ENCODE measurements at places on chromosomes 3 and 15. TPM values are rescaled to one million over a fixed set of nuclear protein-coding genes. Genes with fewer than 3 reads are reported as not detected.

- no peaks in the 10 kb centered on the region for H3K27me3 ChIP-seq
- DNase-seq: no peak
- H3K4me1 ChIP-seq: no peaks in the 10 kb centered on the region
Observed at GRCh38 chr15:27491666-27492621, 521.0 kb downstream of the GABRG3 start.

The SPRED1 gene
- 50.6 TPM for total RNA-seq

DNA sequence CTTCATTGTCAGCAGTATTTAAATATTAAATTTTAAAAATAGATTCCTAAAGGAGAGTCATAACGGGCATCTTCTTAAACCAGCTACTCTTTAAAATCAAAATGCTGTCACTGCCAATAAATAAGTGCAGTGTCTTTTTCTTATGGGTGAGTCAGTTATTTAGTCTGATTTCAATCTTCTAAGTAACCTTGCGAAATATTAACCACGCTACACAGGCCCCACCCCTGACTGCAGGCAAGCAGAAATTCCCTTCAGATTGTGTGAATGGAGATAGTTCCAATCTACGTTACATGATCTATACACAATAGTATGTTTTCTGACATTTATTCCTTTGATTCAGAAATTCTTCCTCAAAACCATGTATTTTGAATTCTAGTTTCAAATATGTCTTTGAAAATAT lies 141.5 kb downstream of the GADL1 start:
- H3K4me1 ChIP-seq: peaks cover 4% of the 10 kb centered on the region
- no peak overlapping the region for H3K4me3 ChIP-seq
- DNase-seq: peak; percentile 54
- H3K36me3 ChIP-seq: no peaks in the 10 kb centered on the region

DNA sequence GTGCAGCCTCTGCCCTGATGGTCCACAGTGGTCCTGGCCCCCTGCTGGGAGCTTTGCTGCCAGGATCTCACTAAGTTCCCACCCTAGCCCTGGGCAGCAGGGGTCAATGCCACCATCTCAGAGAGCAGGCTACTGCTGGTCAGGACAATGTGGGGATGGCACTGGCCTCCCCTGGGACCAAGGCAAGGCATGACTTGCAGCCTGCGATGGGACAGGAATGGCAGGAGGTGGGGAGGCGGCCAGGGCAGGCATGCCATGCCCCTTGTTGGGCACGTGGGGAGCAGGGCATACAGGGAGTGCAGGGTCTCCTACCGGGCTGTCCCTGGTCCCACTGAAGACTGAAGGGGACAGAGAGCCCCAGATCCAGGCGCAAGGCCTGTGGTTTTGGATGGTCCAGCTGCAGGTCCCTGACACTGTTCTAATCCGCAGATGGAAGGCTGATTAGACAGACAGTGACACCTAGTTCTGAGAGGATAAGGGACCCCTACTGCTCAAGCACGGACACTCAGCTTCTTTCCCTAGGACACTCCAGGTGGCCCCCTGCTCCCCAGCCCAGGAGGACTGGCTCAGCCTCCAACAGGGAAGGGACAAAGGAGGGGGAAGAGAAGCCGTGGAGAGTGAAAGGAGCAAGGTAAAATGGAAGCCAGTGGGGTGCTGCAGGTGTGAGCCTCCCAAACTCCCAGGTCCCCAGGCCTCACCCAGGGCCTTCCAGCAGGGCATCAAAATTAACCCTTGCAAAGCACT lies 69.2 kb upstream of the RPL32 start:
- H3K27ac ChIP-seq: no peak overlapping the region
- H3K36me3 ChIP-seq: peaks cover 84% of the 10 kb centered on the region
- H3K4me1 ChIP-seq: no peaks in the 10 kb centered on the region

DNA sequence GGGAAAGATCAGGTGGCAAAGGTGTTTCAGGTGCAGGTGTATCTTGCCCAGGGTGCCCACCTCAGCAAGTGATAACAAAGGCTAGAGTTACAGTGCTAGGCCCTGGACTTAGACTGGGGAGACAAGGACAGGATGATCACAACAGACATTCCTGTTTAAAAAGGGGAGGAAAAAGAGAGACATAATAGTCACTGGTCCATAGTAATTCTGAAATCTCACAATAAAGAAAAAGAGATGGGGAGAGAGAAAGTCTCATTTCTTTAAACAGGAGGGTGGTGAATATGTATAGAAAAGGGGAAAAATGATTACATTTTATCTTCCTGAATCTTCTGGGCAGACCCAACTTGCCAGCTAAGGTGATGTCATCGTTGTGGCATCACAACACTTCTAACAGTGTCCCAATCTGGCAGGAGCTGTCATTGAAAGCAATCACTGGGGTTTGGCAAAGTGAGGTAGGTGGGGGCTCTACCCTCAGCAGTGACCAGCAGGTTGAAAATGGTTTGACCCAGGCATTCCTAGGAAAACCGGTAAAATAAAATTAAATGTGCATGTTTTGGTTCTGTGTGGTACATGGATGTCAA lies 99.5 kb downstream of the ZNF621 start:
- no peaks in the 10 kb centered on the region for H3K36me3 ChIP-seq
- no peaks in the 10 kb centered on the region for H3K4me1 ChIP-seq
- no peak overlapping the region for H3K4me3 ChIP-seq
- no peak overlapping the region for H3K27ac ChIP-seq
- no peak for DNase-seq
- no peaks in the 10 kb centered on the region for H3K27me3 ChIP-seq

The TXNRD3 gene
- total RNA-seq: 12.2 TPM

The MYO5A gene
- 24.8 TPM for total RNA-seq

DNA sequence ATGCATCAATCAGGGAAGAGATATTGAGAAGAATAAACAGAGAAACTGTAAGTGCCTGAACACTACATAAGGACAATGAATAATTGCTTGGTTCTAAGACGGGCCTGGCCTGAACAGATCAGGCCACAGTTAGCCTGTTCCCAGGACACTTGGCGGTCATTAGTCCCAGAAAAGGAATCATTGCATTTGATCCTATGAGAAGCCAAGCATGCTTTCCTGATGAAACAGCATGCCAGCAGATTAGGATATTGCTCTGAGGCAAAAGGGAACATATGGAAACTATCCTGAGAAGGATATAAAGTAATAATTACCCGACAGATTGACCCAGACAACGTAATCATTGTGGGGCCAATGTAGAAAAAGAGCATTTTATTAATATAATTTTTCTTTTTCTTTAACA lies 51.9 kb downstream of the STRIT1 start:
- H3K36me3 ChIP-seq: no peaks in the 10 kb centered on the region
- no peak overlapping the region for H3K27ac ChIP-seq
- no peaks in the 10 kb centered on the region for H3K4me1 ChIP-seq

The EIF3J gene
- total RNA-seq: 57.0 TPM

The EFHB gene
- total RNA-seq: 12.4 TPM

- no peak overlapping the region for H3K27ac ChIP-seq
- no peaks in the 10 kb centered on the region for H3K4me1 ChIP-seq
- H3K27me3 ChIP-seq: no peaks in the 10 kb centered on the region
- H3K36me3 ChIP-seq: no peaks in the 10 kb centered on the region
Observed at GRCh38 chr3:135007607-135008006, 212.5 kb downstream of the EPHB1 start.

The MGA gene
- 34.6 TPM for total RNA-seq

The TERC gene
- not detected for total RNA-seq

DNA sequence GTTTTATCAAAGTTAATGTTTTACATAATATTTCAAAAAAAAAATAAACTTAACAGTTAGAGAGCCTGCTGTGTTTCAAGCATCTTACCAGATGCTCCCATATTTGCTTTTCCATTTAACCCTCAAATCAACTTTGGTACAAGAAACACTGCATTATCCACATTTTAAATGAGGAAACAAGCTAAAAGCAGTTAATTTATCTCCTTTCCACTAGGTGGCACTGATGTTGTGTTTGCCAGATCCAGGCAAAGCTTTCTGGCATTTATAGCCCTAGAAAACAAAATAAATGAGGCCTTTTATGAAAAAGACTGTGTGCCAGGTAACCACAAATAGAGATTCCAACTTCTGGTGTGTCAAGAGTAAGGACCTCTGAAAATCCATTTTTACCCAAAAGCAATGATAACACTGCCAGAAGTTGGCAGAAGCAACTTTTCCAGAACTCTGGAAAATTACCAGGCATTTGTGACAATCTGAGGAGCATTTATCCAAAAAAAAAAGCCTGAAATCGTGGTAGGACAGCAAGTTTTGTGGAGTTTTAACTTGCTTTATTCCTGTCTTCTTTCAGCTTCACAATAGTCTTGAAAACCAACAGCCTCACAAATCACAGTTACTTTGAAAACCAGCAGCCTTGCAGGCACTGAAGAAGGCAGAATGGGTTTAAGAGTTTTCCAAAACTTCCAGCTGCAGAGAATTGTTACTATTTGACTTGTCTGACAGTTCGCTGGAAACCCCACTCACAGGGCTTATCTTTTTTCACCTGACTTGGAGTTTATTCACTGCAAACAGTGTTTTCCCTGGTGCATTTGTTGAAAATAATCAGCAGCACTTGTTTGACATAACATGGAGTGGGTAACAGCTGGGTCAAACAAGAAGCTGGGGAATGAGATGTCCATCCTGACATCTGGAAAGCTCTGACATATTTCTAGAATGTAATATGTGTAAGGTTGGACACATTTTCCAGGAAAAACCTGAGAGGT lies 9.2 kb downstream of the FAM162A start:
- no peak overlapping the region for H3K27ac ChIP-seq
- no peak for DNase-seq
- no peaks in the 10 kb centered on the region for H3K4me1 ChIP-seq

GRCh38 chr3:127610105-127610504 lies 11.9 kb downstream of the MCM2 start:
- H3K27ac ChIP-seq: no peak overlapping the region
- DNase-seq: no peak
- no peaks in the 10 kb centered on the region for H3K27me3 ChIP-seq
- peaks cover 26% of the 10 kb centered on the region for H3K36me3 ChIP-seq
- H3K4me3 ChIP-seq: no peak overlapping the region

- no peak overlapping the region for H3K27ac ChIP-seq
- no peaks in the 10 kb centered on the region for H3K4me1 ChIP-seq
- no peaks in the 10 kb centered on the region for H3K27me3 ChIP-seq
Observed at GRCh38 chr15:41669701-41670100, 9.5 kb downstream of the MGA start.

DNA sequence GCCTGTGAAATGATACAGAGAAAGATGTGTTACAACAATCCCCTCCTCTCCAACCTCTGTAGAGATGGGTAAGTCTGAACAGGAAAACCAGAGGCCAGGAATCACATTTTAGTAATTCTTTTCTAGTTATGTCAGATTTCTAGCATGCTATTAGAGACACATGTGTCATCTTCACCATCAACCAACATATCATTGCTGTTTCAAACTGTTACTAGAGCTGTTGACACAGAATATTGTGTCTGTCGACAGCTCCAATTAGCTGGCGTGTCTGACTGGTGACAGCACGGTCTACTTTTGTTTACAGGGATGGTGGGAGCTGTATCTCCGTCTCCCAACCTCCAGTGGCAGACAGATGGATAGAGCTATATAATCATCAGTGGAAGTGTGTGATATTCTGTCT lies 393.2 kb downstream of the SOX2 start:
- DNase-seq: no peak
- H3K27ac ChIP-seq: no peak overlapping the region
- no peak overlapping the region for H3K4me3 ChIP-seq
- H3K27me3 ChIP-seq: no peaks in the 10 kb centered on the region
- no peaks in the 10 kb centered on the region for H3K4me1 ChIP-seq

DNA sequence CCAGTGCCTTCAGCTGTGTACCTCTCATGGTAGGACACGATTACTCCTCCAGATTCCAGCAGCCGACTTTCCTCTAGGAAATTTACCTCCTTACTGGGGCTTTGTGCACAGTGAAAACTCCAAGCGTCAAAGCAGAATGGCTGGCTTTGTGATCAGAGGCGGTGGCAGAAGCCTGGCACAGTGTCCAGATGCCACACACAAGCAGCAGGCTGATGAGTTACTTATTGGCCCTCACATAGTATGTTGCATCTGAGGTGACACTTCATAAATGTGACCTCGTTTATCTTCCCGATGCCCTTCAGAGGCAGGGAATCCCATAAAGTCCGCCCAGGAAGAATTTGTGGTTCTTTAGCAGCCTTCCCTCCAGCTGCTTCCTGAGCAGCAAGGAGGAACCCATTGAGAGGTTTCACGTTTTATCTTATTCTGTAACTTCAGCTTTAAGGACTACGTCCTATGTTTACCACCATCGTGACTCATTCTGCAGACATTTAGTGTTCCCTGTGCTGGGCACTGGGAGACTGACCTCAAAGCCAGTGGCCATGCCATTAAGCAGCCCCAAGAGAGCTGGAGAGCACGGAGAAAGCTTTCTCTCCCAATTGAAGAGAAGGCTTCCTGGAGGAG lies 107.1 kb upstream of the C15orf61 start:
- no peak for DNase-seq
- no peak overlapping the region for H3K4me3 ChIP-seq
- H3K36me3 ChIP-seq: no peaks in the 10 kb centered on the region
- no peaks in the 10 kb centered on the region for H3K4me1 ChIP-seq
- H3K27me3 ChIP-seq: no peaks in the 10 kb centered on the region

The KNG1 gene
- total RNA-seq: not detected

The AGBL1 gene
- total RNA-seq: 23.0 TPM

The PSMD2 gene
- total RNA-seq: 167 TPM

GRCh38 chr15:41716864-41717263 lies 56.7 kb downstream of the MGA start:
- H3K27ac ChIP-seq: no peak overlapping the region
- H3K4me1 ChIP-seq: no peaks in the 10 kb centered on the region
- H3K4me3 ChIP-seq: no peak overlapping the region
- H3K36me3 ChIP-seq: peaks cover 4% of the 10 kb centered on the region
- DNase-seq: no peak

DNA sequence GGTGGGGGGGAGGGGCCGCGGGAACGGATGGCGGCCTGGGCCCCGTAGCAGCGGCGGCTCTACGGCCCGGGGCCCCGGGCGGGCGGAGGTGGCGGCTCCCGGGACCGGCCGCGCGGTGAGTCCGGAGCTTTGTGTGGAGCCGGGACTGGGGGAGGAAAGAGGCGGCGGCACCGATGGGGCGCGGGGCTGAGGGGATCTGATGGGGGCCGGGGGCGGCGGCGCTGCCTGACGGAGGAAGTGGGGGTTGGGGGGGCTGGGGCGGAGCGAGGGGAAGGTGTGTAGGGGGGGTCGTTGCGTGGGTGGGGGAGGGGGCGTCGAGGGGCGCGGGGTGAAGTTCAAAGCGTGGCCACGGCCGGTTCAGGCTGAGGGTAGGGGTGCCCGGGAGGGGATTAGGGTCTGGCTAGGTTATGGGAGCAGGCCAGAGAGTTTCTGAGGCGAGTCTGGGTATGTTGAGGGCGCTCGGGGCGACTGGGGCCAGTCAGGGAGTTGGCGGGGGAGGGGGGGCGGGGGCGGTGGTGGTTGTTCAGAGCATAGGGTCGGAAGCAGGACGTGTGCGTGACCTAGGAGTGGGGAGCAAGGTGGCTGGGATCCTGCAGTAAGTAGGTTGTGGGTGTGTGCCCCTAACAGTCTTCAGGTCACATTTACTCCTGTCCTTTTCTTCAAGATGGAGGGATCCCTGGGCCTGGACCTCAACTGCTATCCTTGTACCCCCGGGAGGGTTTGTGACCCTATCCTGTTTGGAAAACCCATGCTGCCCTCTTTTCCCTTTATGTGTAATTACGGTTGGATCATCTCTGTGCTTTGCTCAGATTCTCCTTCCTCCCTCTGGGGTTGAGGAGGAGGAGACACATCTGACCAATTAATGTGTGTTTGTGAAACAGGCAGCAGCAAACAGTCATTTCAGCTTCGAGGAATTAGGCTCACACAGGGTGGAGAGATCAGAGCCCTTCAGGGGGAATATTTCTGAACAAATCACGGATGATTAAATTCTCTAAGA lies 644 bp downstream of the ZNF609 start:
- no peak for DNase-seq
- H3K36me3 ChIP-seq: no peaks in the 10 kb centered on the region
- peak overlapping the region; percentile 93 for H3K27ac ChIP-seq
- peaks cover 53% of the 10 kb centered on the region for H3K4me1 ChIP-seq

The ARL13B gene
- 28.2 TPM for total RNA-seq

All from upper lobe of left lung (tissue), 6 donors.